DMS53 (cell line): ENCODE measurements at places on chromosomes 3 and 15.

DNA sequence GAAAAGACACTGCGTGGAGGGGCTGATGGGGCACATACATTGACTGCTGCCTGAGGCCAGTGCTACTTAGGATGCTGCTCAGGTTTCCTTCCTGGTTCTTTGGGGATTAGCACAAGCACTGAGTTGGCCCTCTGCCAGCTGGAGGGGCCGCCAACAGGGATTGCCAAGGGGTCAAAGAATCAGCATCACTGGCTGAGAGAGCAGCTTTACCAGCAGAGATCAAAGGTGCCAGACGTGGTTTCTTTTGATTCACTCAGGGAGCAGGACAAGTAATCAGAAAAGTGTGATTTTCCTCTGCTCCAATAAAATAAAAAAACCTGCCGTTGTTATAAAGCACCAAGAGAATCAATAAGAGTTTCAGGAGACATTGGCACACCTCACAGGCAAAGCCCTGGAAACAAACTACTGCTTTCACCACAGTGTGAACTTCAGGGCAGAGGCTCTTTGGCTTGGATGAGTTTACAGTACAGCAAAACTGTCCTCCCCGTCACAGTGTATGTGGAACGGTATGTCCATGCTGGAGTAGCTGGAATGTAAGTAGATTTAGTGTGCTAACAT, 45.8 kb upstream of the FSIP1 start:
- DNase-seq: peak; percentile 12

GRCh38 chr15:76035593-76035992, 23.4 kb upstream of the NRG4 start:
- no peak for DNase-seq

- DNase-seq: no peak
These were observed 30.3 kb downstream of the ABHD2 start for GRCh38 chr15:89118481-89118989.

DNA sequence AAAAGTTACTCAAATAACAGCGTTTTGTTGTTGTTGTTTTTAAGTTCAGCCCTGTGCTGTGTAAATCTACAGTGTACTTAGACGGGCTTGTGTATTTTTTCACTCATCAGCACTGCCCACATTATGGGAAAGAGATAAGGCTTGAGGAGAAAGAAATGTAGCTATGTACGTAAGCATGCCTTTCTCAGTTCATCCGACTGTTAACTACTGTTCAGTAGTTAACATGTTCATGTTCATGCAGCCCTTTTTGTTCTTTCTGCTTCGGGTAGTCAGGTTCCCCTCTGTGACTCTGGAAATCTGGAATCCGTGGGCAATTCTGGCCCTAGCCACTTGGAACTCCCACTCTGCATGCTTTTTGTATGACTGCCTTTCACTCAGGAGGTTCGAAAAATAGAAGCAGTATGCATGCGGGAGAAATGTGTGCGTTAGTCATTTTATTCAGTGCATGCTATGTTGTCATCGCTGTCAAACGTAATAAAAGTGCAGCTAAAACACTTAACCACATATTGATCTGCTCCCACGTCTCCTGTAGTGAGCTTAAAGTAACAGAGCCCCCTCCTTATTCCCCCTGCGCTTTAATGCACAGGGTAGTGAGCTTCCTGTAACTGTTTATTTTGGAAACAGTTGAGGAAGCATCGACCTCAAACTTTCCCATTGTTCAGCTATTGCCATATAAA, 283.1 kb upstream of the NR2F2 start:
- DNase-seq: no peak

- DNase-seq: peak; percentile 69
These were observed 4.3 kb downstream of the DAZL start for GRCh38 chr3:16600780-16601536.

GRCh38 chr3:183802989-183803388, 22.4 kb downstream of the MAP6D1 start:
- DNase-seq: no peak

GRCh38 chr3:94256888-94257813, 194.3 kb downstream of the NSUN3 start:
- no peak for DNase-seq

DNA sequence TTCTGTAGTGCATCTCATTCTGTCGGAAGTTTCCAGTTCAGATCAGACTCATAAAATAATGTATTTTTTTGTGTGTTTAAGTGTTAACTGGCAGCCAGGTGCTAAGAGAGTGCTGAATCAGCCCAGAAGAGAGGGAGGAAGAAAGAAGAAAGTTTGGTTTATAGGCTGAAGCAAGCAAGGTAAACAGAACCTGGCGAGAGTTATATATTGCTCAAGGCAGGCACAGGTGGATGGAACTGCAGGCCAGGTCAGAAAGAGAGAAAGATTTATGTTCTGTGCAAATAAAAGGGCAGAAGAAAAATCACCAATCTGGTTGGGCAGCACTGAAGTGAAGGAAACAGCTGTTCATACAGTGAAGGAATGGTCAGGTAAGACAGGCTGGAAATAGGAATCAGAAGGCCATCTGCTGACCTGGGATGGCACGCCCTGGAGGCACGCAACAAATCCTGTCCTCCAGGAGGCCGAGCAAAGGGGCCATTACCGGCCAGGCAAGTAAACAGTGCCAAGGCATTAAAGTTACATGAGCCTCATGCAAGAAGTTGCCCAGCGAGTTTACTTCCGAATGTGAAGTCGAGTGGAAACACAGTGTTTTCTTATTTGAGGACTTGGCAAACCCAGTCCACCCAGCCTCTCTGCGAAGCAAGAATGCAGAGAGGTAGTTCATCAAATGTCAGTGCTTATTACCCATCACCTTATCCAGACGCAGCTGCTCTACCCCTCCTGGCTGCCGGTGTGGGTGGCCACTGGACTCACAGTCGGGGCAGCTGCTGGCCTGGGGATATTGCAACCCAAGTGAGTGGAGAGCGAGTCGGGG, 309.8 kb downstream of the VPS13C start:
- DNase-seq: peak; percentile 91

GRCh38 chr3:46027736-46028397, 584 bp upstream of the XCR1 start:
- peak; percentile 12 for DNase-seq

- DNase-seq: no peak
These were observed 267.3 kb downstream of the SHQ1 start for GRCh38 chr3:72580900-72581299.

- DNase-seq: peak; percentile 81
These were observed 16.9 kb downstream of the SLC24A1 start for GRCh38 chr15:65638681-65639089.

DNA sequence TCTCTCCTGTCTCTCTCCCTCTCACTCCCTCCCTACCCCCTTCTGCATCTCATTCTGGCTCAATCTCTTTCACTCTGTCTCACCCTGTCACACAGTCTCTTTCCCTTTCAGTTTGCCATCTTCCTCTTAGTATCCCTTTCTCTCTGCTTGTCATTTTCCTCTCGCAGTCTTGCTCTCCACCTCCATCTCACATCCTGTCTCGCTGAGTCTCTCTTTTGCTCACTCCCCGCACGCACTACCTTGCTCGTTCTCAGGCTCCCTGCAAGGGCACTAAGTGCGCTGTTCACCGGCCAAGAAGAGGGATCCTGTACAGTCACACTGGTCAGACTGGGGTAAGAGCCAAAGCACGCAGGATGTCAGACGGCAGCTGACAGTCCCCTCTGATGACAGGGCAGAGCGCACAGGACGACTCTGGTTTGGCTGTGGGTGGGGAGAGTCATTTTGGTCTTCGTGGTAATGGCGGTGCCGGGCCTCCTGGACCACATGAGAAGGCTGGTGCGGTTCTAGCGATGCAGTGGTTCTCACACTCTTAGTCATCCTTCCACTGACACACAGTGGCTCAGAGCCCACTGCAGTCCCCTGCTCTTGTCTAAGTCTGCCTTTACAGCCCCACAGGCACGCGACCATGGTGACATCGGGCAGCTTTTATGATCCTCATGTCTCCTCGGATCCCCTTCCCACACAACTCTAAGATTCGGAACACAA, 356.8 kb downstream of the FOXP1 start:
- DNase-seq: no peak

DNA sequence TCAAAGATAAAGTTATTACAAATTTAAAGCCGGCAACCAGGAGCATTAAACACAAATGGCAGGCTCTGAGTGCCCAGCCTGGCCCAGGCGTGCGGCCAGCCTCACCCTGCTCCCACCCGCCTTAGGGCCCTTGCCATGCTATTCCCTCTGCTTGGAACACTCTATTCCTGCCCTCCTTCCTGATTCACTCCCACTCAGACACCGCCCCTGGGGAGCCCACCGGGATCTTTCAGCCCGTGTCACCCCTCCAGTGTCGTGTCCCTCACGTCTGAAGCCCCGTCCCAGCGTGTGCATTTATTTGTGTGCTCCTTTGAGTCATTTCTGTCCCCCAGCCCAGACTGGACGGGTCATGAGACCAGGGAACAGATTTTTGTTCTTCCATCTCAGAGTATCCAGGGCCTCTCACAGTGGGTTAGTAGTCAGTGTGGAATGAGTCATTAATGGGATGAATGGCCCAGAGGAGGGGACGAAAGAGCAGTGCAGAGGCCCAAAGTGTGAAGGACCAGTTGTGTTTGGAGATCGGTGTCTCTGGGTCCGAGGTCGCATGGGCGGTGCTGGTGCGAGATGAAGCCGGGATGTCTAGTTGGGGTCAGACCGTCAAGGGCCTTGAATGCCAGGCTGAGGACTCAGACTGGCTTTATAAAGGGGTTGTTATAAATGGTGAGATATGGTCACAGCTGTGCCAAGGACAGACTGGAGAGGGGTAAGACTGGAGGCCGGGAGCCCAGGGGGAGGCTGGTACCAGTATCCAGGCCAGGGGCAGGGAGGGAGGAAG, 58.9 kb upstream of the SLC6A6 start:
- no peak for DNase-seq

- no peak for DNase-seq
These were observed 80.2 kb downstream of the MTHFS start for GRCh38 chr15:79816571-79816970.

GRCh38 chr3:9072667-9073009, 109.4 kb upstream of the RAD18 start:
- no peak for DNase-seq

DNA sequence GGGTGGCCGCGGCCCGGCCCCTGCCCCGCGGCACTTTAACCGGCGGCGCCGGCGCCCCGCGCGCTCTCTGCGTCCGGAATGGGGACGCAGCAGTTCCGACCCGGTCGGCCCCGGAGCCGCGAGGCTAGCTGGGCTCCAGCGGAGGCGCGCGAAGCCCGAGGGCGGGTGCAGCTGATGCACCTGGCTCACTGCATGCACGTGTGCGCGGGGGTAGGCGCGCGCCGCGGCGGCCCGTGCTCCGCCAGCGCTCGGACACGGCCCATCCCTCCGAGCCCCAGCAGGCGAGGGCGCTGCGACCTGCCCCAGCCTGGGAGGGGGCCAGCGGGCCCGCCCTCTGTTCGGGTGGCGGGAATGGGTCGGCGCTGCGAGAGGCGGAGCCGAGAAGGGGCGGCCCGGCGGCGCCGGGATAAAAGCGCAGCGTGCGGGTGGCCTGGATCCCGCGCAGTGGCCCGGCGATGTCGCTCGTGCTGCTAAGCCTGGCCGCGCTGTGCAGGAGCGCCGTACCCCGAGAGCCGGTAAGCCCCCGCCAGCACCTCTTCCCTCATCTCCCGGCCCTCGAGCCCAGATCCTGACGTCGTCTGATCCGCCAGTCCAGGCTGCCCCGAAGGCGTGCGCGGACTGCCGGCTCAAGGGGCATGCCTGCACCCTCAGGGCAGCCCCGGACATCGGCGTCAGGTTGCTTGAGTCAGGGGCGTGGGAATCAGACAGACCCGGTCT, at the start of the genes CHDH and IL17RB:
Gene CHDH (minus strand): TSS at position 286 of the 717 bp plus-strand sequence. CDS start 22,411 bp downstream, outside the sequence.
Gene IL17RB (plus strand): TSS at position 435 of the 717 bp plus-strand sequence. CDS start 21 bp downstream, at position 456.
- peak; percentile 74 for DNase-seq

DNA sequence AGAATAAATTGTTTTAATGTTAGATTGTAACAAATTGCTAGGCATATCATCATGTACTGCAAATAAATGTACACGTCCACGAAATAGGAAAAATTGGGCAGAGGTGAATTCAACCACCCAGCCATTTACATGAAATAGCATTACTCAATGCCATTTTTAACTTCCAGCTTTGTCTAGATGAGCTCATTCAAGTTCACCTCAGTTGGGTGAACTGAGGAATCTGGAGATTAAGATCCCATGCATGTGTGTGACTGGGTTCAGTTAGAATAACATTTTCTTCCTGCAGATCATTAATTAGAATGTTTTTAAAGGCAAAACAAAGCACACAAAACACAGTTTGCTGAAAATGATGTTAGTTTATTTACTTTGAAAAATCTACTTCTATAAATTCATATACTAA, 767.8 kb upstream of the GOLIM4 start:
- DNase-seq: no peak

GRCh38 chr15:80527961-80528360, 123.8 kb downstream of the ARNT2 start:
- no peak for DNase-seq

- DNase-seq: no peak
These were observed 2.9 kb downstream of the ADPRH start for GRCh38 chr3:119582178-119582577.

GRCh38 chr3:127121885-127122284, 71.0 kb upstream of the PRR23E start:
- DNase-seq: peak; percentile 60

GRCh38 chr3:184590795-184591194, 29.2 kb downstream of the EPHB3 start:
- DNase-seq: no peak

GRCh38 chr3:195240171-195240701, 30.7 kb downstream of the XXYLT1 start:
- no peak for DNase-seq

DNA sequence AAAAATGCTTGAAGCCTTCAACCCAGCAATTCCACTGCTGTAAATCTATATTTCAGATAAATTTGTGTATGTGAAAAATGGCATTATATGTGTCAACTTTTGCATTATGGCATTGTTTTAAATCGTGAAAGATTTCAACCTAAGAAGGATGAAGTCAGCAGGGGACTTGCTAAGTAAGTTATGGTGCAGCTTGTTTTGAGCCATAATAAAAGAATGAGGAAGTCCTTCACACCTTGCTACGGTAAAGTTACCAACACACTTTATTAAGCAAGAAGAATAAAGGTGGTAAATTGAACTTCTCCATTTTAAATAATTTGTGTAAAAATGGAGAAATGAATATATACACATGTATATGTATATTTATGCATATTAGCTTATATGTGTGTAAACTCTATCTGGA, 371.4 kb downstream of the ROBO2 start:
- no peak for DNase-seq

DNA sequence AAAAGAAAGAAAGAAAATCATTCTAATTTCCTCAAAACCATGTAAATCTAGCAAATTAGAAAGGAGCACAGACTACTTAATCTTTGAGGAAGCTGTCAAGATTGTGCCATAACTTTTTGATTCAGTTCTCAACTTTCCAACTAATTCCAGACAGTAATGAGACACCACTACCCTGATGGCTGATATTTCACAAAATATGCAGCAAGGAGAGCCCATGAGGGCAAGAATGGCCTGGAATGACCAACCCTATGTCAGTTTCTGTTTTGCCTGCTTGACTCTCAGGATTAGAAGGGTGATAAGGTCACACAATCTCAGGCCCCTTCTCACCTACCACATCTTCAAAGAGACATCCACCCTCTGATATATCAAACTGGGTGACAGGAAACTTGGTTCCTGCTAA, 134.7 kb downstream of the MAGI1 start:
- DNase-seq: no peak

- DNase-seq: peak; percentile 9
These were observed 119.1 kb downstream of the ROBO2 start for GRCh38 chr3:77158730-77159581.

DNA sequence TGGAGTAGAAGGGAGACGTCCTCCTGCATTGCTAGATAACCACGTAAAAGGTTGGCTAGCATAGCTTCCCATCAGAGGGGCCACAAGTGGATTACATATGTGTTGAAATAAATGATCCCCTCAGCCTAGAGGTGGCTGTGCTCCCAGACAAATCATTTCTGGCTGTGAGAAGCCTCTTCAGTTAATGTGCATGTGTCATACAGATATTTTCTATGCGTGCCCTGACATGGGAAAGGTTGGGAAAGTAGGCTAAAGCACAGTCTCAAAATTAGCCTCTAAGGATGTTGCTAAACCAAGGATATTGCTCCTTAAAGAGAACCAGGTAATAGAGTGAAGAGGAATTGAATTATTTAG, 17.8 kb downstream of the USP3 start:
- no peak for DNase-seq
